SW480 (cell line): ENCODE measurements at places on chromosomes 12 and 14.

GRCh38 chr12:67452119-67452805, 183.1 kb downstream of the CAND1 start:
- DNase-seq = no peak

DNA sequence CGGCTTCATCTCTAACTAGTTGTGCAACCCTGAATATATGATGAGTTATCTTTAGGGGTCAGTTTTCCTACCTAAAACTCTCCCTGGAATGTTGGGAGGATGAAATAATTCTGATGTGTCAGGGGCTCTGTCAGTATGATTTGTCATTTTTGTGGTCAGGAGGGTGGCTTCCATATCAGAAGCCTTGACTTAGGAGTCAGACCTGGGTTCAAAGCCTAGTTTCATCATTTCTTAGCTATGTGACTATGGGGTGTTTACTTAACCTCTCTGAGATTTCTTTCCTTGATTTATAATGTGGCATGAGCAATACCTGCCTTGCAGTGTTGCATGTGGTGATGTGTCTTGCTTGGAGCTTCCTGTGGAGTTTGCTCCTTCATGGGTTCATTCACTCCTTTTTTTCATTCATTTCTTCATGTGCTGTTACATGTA, 146.8 kb downstream of the CHST11 start:
- peak; percentile 25 for DNase-seq

DNA sequence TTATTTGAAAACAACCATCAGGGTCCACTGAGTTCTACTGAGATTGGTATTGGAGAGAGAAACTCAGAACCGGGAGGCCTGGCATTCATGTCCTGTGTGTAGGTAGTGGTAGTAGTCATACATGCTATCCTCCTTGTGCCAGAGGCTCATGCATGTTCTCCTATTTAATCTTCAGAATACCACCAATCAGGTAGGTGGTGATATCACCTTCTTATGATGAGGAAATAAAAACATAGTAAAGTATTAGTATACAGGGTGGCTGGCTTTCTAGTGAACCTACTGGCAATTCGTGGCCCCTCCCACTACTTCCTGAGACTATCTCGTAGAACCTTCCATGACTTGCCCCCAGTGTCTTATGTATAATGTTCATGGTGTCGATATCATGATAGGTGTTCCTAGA, 40.5 kb upstream of the EID3 start:
- DNase-seq = no peak

DNA sequence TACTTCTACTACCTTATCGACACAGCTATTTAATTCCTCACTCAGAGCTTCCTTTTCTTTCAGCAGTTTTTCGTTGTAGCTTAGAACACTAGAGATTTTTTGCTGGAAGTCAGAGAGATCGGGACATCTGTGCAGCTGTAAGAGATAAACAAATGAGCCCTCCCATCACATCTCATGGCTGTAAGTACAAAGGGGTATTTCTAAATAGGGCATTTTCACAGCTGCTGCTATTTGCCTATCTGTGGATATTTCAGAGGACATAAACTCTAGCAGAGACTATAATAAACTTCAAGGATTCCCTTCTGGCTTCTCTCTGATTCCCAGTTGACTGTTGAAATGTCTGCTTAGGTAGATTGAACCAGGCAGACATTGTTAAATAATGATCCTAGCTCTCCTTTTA, 76.1 kb upstream of the SAV1 start:
- no peak for DNase-seq

DNA sequence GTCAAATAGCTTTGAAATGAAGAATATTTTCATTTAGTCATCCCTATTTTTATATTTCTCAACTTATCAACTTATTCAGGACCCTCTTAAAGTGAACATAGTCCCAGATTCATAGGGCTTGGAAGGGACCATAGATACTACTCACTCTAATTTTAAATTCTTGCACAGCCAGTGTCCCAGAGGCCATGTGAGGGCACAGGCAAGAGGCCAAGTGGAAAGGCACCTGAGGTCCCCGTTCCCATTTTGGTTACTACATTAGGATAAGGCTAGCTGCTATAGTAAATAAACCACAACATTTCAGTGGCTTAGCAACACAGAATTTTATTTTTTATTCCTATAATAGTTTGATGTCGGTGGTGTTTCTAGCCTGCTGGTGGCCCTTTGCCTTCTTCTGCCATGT, 227.8 kb downstream of the SPTSSA start:
- DNase-seq = no peak

- peak; percentile 69 for DNase-seq
Observed at GRCh38 chr14:75648066-75648838, 12.4 kb downstream of the ERG28 start.
